A549 treated with CpdA at 1 μM for 4 hours (cell line): ENCODE measurements at places on chromosomes 5 and 9. TPM values are rescaled to one million over a fixed set of nuclear protein-coding genes. Genes with fewer than 3 reads are reported as not detected.

Gene PCDHB12
- total RNA-seq, result 0.07 TPM in 1 of 5 replicates, not detected in the others

Gene OR1J2
- total RNA-seq, result 0.06 to 0.15 TPM in 2 of 5 replicates, not detected in the others

Gene TICAM2
- 0.46 to 1.1 TPM (median 1.0 TPM) in 5 replicates for total RNA-seq

Gene CDC20B
- 0.07 to 0.16 TPM (median 0.12 TPM) in 5 replicates for total RNA-seq

Gene DOLK
- 28.0 to 38.9 TPM (median 36.5 TPM) in 5 replicates for total RNA-seq

Gene PALM2AKAP2
- total RNA-seq, result 0.06 to 0.55 TPM (median 0.37 TPM) in 5 replicates

Gene TLX3
- not detected in 5 replicates for total RNA-seq

Gene TXNDC15
- total RNA-seq, result 45.6 to 58.2 TPM (median 54.2 TPM) in 5 replicates
